ENCODE measurements at places on chromosomes 4 and X. TPM values are rescaled to one million over a fixed set of nuclear protein-coding genes. Genes with fewer than 3 reads are reported as not detected.

Gene RELL1
- total RNA-seq = 10.4 TPM

Gene CORIN
- not detected for total RNA-seq

Gene LEF1
- total RNA-seq = 0.08 TPM

Gene IL21
- not detected for total RNA-seq

Gene HPGD
- 81.0 TPM for total RNA-seq

Gene ADRA2C
- total RNA-seq = 9.2 TPM

Gene AMBN
- not detected for total RNA-seq

Gene RAB33A
- total RNA-seq = 0.13 TPM

Gene TGIF2LX
- total RNA-seq = not detected

Gene RBM46
- not detected for total RNA-seq

Gene NKX3-2
- total RNA-seq = 0.14 TPM

Gene GYPE
- total RNA-seq = not detected

Gene RPS3A
- total RNA-seq = 1,770 TPM

Gene ERAS
- 0.10 TPM for total RNA-seq

Gene CDKL2
- total RNA-seq = 0.63 TPM

Gene SMIM10
- total RNA-seq = 0.20 TPM

Gene SGMS2
- 19.0 TPM for total RNA-seq

Gene ZNF674
- 2.6 TPM for total RNA-seq

Gene MUC7
- not detected for total RNA-seq

Gene LAS1L
- total RNA-seq = 59.3 TPM

Gene APOO
- 30.9 TPM for total RNA-seq

Gene TRPC5OS
- total RNA-seq = not detected

Gene DCAF16
- total RNA-seq = 9.2 TPM

Gene WDR17
- 2.0 TPM for total RNA-seq

Gene NLGN4X
- 0.02 TPM for total RNA-seq

Gene MMRN1
- total RNA-seq = not detected

Gene SOD3
- not detected for total RNA-seq

Gene WAS
- total RNA-seq = 0.28 TPM

Gene FOXR2
- not detected for total RNA-seq

Gene EXOC1L
- not detected for total RNA-seq

Gene FABP2
- total RNA-seq = not detected

Data from A549 treated with Hydrocortisone at 1 μM for 4 hours (cell line).